A375 (cell line): ENCODE measurements at places on chromosomes 5 and 9. TPM values are rescaled to one million over a fixed set of nuclear protein-coding genes. Genes with fewer than 3 reads are reported as not detected.

Gene ARL14EPL
- total RNA-seq: 2.3 and 4.6 TPM in 2 replicates

Gene TNFSF15
- not detected in 2 replicates for total RNA-seq

Gene RNF180
- 3.0 and 3.5 TPM in 2 replicates for total RNA-seq

Gene ZNF462
- total RNA-seq: 22.0 and 26.3 TPM in 2 replicates
